IMR-90 (cell line): ENCODE measurements at places on chromosomes 3 and 15. TPM values are rescaled to one million over a fixed set of nuclear protein-coding genes. Genes with fewer than 3 reads are reported as not detected.

The KLHL40 gene
- total RNA-seq: not detected in 2 replicates

DNA sequence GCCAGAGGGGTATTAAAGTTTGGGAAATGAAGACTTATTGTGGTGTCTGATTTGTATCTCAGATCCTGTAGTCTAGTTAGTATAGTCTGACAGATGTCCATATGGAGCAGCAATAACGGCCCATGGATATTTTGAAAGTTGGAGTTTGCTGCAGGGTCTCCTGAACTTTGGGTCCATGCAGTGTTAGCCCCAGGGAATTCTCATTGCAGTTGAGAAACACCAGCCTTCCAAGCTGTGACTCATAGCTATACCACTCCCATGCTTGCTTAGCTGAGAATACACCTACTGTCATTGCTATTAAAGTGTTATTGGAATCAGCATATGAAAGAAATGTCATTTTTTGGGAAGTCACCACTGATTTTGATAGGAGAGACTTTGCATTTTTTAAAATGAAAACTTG lies 29.2 kb downstream of the TMOD2 start:
- H3K4me3 ChIP-seq: no peak overlapping the region
- peak; percentile 15 for DNase-seq
- no peaks in the 10 kb centered on the region for H3K27me3 ChIP-seq
- no peaks in the 10 kb centered on the region for H3K4me1 ChIP-seq
- 0 out of 2 replicates have a peak, but pooled peaks cover 2% of the 10 kb centered on the region for H3K36me3 ChIP-seq
- no peak overlapping the region for H3K27ac ChIP-seq

The CELF6 gene
- not detected in 2 replicates for total RNA-seq

GRCh38 chr15:52278636-52279367 lies 16.8 kb downstream of the MYO5C start:
- no peak overlapping the region for H3K4me3 ChIP-seq
- H3K27ac ChIP-seq: no peak overlapping the region
- no peaks in the 10 kb centered on the region for H3K36me3 ChIP-seq
- H3K27me3 ChIP-seq: peaks cover 62% of the 10 kb centered on the region

The KBTBD8 gene
- 8.6 and 15.0 TPM in 2 replicates for total RNA-seq

- peaks cover 3% of the 10 kb centered on the region for H3K4me1 ChIP-seq
- H3K27me3 ChIP-seq: no peaks in the 10 kb centered on the region
- peaks cover 16% of the 10 kb centered on the region for H3K36me3 ChIP-seq
- peak; percentile 47 for DNase-seq
- peak overlapping the region; percentile 62 for H3K4me3 ChIP-seq
Observed at GRCh38 chr15:65132878-65133547, 595 bp downstream of the PDCD7 start.

DNA sequence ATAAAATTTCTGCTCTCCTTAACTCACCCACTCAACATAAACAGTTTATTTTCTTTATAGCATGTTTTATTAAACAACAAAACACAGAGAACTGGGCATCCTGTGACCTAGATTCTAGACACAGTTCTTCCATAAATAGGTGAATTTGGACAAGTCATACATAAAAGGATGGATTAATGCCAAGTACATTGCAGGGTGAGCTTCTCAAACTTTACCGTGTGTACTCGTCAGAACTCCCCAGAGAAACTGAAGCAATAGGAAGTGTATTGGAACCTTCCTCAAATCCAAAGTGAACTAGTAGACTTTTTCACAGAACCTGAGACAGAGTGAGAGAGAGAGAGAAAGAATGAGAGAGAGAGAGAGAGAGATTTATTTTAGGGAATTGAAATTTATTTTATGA lies 139.7 kb downstream of the CD47 start:
- H3K4me1 ChIP-seq: no peaks in the 10 kb centered on the region
- DNase-seq: no peak
- no peak overlapping the region for H3K27ac ChIP-seq

DNA sequence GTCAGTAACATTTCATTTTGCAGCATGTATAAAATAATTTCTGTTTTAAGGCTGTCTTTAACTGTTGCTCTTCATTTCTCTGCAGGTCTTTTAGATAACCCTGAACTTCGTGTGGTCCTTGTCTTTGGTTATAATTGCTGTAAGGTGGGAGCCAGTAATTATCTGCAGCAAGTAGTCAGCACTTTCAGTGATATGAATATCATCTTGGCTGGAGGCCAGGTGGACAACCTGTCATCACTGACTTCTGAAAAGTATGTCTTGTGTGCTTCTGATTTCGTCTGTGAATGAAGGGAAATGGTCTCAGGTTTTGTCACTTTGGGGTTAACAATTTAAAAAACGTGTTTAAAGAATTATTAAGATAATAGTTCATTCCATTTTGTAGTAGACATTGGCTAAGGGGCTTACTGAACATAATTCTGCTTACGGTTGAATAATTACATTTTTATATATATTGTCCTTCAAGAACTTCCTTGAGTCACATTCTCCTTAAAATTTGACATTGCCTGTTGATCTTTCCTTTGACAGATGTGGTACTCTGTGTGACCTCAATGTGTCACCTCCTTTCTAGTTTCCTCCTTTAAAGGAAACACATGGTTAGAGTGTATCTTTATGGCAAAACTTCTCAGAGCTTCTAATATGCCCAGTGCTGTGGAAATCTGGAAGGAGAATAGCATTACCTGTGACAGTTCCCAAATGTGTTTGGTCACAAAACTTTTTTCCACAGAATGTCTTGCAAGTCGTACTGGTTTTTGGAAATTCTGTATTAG lies 26.3 kb downstream of the FBXO22 start:
- H3K4me1 ChIP-seq: no peaks in the 10 kb centered on the region
- no peak overlapping the region for H3K4me3 ChIP-seq
- no peak for DNase-seq
- H3K27ac ChIP-seq: no peak overlapping the region
- H3K27me3 ChIP-seq: no peaks in the 10 kb centered on the region
- peaks cover 15% of the 10 kb centered on the region for H3K36me3 ChIP-seq

- DNase-seq: no peak
- H3K27me3 ChIP-seq: no peaks in the 10 kb centered on the region
- H3K4me1 ChIP-seq: peaks cover 34% of the 10 kb centered on the region
- H3K4me3 ChIP-seq: no peak overlapping the region
- peak overlapping the region; percentile 20; the same call in 1 of the 2 replicates for H3K27ac ChIP-seq
Observed at GRCh38 chr3:30646961-30647752, 40.8 kb downstream of the TGFBR2 start.

DNA sequence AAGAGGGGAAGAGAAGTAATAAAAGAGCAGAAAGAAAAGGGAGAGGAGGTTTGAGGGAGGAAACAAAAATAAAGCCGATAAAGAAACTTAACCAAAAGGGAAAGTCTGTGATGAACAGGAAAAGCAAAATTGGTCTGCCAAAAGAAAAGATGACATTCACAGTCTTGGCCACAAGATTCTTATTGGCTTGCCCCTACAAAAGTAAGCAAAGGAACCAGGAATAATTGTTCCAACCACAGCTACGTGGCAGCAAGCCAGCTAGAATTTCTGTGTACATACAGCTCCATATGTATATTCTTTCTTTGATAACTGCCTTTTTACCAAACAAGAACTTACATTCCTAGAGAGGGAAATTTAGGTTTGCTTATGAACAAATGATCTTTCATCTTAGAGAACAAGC lies 79.6 kb downstream of the MLH1 start:
- peaks cover 12% of the 10 kb centered on the region for H3K4me1 ChIP-seq
- no peaks in the 10 kb centered on the region for H3K27me3 ChIP-seq
- H3K4me3 ChIP-seq: peak overlapping the region; percentile 39; the same call in 1 of the 2 replicates
- H3K36me3 ChIP-seq: peaks cover 7% of the 10 kb centered on the region
- H3K27ac ChIP-seq: peak overlapping the region; percentile 87

- H3K27me3 ChIP-seq: no peaks in the 10 kb centered on the region
- no peak for DNase-seq
- no peak overlapping the region for H3K27ac ChIP-seq
- H3K36me3 ChIP-seq: no peaks in the 10 kb centered on the region
Observed at GRCh38 chr3:25338158-25338725, 89.8 kb upstream of the RARB start.

DNA sequence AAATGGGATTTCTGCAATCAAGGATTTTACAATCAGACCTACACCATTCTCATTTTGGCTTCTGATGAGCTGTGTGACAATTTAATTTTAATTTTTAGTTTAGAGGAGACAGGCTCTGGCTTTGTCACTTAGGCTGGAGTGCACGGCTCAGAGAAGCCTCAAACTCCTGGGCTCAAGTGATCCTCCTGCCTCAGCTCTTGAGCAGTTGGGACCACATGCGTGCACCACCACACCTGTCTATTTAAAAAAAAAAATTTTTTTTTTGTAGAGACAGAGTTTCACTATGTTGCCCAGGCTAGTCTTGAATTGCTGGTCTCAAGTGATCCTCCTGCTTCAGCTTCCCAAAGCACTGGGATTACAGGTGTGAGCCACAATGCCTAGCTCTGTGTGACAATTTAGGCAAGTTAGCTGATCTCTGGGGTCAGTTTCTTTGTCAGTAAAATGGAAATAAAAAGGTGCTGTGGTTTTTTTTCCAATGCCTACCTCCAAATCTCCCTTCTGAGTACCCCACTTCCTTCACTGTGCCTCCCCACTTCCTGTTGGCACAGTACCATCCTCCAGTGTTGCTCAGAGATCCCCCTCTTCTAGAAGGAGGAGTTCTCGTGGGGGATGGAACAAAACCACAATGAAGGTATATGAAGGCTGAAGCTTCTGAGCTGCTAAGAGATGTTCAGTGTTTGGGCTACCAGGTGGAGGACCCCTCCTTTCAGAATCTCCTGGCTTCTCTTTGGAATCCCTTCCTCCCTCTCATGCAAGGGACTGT lies 54.1 kb upstream of the GSK3B start:
- H3K4me3 ChIP-seq: no peak overlapping the region
- DNase-seq: no peak
- peaks cover 14% of the 10 kb centered on the region for H3K4me1 ChIP-seq
- H3K36me3 ChIP-seq: no peaks in the 10 kb centered on the region
- H3K27me3 ChIP-seq: no peaks in the 10 kb centered on the region
- H3K27ac ChIP-seq: no peak overlapping the region

GRCh38 chr3:170813266-170813665 lies 56.7 kb downstream of the RPL22L1 start:
- H3K36me3 ChIP-seq: no peaks in the 10 kb centered on the region
- no peak for DNase-seq
- no peaks in the 10 kb centered on the region for H3K27me3 ChIP-seq
- H3K4me1 ChIP-seq: peaks cover 6% of the 10 kb centered on the region

The PRSS50 gene
- not detected in 2 replicates for total RNA-seq
